ENCODE measurements at places on chromosomes 2 and 18. TPM values are rescaled to one million over a fixed set of nuclear protein-coding genes. Genes with fewer than 3 reads are reported as not detected.
A peak's percentile ranks its signal among the peaks of the same experiment; 100 is the strongest.

The IL1R2 gene
- total RNA-seq, result not detected

The CDCA7 gene
- 0.62 TPM for total RNA-seq

The HAAO gene
- 5.1 TPM for total RNA-seq

- no peak for DNase-seq
Observed at GRCh38 chr2:28411956-28412609, 19.4 kb downstream of the FOSL2 start.

GRCh38 chr2:24008672-24009366, 1.1 kb upstream of the MFSD2B start:
- no peak for DNase-seq

DNA sequence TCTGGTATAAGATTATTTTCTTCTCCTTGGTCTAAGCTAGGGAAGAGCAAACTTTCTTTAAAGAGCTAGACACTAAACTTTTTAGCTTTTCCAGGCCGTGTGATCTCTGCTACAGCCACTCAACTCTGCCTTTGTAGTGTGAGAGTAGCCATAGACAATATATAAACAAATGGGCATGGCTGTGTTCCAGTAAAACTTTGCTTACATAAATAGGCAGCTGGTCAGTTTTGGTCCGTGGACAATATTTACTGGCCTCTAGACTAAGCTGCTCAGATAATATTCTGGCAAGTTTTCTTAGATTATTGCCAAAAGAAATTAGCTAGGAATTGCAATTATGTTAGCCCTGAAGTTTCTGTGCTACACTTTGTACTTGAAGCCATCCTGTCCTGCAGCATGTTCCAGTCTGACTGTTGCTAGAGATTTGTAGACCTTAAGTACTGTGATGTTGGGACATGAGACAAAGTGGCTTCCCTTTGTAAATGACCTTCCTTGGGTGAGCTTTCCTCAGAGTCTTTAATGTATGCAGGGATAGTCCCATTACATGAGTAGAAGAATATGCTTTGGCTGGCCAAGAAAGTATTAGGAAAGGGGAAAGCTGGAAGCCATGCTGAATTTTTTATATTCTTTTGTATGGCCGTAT, 126.9 kb downstream of the SOX11 start:
- DNase-seq, result no peak

DNA sequence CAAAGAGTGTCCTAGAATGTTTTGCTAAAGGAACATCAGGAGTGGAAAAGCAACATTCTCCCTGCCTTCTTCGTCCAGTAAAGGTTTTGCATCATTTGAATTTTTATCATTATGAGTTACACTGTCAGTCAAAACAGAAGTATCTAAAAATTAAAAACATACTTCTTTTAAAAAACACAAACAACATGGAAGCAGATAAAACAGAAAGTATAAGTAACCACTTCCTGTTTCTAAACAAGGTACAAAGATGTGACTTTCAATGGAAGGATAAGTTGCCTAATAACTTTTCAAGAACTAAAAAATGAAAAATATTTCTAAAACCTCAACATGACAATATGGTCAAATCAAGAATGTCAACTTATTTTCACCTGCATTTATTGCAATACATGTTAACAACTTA, 158.2 kb downstream of the STK39 start:
- DNase-seq, result no peak

DNA sequence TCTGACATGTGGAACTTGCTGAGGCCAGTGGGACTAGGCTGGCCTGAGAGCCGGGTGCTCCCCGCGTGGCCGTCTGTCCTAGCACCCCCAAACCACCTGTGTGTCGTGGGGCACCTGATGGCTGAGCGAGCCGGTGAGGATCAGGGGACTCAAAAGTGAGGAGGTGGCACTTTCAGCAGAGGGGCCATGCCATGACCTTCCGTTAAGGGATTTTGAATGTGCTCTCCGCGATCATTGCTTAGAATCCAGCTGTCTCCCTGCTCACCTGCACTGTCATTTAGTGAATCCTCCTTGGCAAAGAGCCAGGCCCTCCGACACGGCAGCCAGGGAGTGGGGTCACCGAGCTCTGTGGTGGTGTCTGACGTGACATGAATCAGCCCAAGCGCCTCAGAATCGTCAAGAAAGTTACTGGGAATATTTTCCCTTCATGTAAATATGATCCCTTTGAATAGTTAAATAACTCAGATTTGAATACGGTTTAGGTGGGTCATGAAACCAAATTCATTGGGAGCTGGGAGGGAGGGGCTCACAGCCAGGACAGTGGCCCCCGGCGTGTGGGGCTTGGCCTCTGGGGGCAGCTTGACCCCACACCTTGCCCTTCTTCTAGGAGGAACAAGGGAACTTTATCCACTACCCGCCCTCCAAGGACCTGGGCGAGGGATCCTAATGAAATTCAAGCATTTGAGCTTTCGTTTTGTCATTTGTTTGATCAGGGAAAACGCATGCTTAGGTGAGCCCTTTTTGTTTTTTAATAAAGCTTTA, 9.5 kb downstream of the NFATC1 start:
- DNase-seq, result no peak

- peak; percentile 14 for DNase-seq
Observed at GRCh38 chr18:25239581-25240419, 112.2 kb downstream of the ZNF521 start.

GRCh38 chr2:112658839-112659667, 13.3 kb downstream of the SLC20A1 start:
- DNase-seq, result no peak

DNA sequence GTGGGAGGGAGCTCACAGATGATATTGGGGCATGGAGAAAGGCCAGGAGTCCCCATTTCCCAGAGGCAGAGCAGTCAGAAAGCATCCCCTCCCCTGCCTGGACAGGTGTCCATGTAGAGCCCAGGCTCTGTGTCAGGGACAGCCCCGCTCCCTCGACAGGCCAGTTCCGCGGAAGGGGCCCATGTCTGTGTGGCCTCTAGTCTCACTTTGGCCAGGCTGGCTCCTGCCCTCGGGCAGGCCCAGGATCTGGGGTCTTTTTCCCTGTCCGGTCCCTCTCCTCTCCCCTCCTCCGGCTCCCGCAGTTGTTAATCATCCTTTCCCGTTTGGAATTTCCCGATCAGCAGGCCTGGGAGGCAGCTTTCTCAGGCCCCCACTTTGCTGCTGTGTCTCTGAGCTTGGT, 20.4 kb upstream of the PDIA6 start:
- no peak for DNase-seq

DNA sequence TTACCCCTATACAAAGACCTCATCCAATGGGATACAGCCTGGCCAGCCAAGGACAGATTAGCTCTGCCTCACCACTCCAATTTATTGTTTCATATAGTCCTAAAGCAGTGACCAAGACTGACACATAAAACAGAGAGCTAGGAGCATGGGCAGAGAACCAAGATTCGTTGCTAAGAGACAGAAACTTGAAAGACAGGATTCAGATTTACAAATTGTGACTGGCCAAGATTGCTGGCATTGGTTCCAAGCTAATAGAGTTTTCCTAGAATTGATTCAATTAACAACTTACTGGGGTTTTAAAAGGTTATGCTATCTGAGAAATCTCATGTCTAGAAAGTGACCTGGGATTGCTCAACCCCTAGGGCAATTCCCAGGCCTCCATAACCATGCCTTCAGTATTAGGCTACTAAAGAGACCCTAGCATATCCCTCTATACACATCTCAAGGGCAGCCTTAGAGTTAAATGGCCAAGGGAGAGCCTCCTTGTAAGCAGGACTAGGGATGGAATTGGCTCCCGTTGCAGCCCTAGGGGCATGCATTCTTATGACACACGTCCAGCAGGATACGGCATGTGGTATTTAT, 75.6 kb downstream of the ICOS start:
- no peak for DNase-seq
